ENCODE measurements at places on chromosomes 12 and 14.

DNA sequence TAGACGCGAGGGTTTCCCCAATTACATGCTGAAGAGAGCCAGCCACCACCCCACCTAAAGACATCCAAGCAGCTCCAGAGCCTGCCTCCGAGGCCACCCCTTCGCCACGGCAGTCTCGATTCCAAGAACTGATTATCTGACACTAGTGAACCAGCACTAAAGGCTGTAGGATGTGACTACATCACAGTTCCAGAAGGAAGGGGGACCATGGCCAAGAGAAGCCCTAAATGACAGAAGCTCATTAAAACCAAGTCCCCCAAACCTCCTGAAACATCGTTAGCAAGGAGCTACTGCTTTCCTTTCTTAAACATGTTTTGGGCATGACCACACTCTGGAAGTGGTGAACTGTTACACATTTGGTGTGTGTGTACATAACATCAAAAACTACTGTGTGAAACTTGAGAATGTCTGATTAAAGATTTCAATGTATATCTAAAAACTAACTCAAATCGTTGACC lies 88.2 kb downstream of the DUSP16 start:
- no peak for DNase-seq

DNA sequence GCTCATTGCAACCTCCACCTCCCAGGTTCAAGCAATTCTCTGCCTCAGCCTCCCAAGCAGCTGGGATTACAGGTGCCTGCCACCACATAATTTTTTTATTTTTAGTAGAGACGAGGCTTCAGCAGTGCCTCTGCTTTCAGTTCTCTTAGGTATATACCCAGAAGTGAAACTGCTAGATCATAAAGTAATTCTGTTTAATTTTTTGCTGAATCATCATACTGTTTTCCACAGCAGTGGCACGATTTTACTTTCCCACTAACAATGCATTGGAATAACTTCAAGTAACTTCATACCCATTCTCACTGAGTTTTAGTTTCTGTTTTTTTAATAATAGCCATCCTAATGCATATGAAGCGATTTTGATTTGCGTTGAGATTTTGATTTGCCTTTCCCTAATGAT lies 148.0 kb upstream of the G2E3 start:
- no peak for DNase-seq

DNA sequence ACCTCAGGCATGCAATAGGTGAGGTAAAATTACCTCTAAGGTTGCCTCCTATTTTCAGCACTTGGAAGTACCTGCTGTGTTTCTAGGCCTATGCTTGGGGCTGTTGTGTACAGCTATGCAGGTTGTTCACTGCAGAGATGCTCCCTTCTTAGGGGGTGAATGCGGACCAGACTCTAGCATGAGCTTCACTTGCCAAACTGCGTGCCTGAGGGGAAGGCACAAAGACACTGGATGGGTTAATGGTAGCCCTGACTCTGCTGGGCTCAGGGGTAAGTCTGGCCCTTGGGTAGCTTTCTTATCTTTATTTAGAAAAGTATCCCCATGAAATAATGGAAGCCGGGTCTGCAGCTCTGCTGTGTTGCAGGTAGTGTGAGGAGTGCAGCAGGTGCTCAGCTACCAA lies 35.7 kb downstream of the B4GALNT3 start:
- no peak for DNase-seq

DNA sequence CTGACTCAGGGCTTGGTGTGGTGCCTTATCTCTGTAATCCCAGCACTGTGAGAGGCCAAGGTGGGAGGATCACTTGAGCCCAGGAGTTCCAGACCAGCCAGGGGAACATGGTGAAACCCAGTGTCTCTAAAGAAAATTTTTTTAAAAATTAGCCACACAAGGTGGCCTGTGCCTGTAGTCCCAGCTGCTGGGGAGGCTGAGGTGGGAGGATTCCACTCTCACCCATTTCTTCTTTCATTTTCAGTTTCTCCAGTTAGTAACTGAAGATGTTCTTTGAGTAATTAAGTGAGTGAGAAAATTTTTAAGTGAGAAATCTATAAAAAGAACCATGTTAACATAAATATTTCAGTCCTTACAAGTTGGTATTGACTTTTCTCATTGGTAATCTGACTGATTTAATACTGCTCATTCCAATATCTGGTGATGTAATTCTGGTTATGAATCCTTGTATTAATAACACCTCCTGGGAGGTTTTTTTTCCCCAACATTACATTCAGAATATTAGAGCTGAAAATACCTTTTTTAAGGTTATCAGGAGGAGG lies 6.1 kb downstream of the METTL3 start:
- DNase-seq: no peak

- DNase-seq: no peak
Measured at GRCh38 chr12:124289634-124290600, 5.0 kb upstream of the RFLNA start.

GRCh38 chr14:99812892-99813291 lies 19.7 kb downstream of the EML1 start:
- no peak for DNase-seq

DNA sequence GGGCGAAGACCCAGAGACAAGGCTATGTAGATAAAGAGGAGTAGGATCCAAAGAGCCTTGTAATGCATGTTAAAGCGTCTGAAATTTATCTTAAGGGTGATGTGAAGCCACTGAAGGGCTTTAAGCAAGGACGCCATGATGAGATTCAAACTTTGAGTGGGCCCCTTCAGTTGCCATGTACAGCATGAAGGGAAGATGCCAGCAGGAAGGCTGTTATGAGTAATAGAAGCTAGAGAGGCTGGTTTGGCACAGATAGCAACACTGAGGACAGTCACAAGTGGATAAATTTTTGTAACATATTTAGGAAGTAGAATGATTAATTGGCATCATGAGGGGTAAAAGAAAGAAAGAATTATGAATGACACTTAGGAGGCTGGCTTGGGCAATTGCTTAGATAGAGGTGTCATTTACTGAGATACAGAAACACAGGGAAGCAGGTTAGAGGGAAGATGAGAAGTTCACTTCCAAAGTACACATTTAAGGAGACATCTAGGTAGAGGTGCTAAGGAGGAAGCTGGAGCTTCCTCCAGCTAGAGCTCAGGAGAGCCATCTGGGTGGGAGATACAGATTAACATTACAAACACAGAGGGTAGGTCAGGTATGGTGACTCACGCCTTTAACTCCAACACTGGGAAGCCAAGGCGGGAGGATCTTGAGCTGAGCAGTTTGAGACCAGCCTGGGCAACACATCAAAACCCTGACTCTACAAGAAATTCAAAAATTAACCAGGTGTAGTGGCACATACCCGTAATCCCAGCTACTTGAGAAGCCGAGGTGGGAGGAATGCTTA lies 13.7 kb downstream of the ATG2B start:
- no peak for DNase-seq
